Esophagus squamous epithelium (tissue), 5 donors: ENCODE measurements at places on chromosomes 12 and 14.
A peak's percentile ranks its signal among the peaks of the same experiment; 100 is the strongest.

GRCh38 chr14:74608959-74609611 is 3.0 kb downstream of the LTBP2 start:
- DNase-seq: peak; percentile 42

DNA sequence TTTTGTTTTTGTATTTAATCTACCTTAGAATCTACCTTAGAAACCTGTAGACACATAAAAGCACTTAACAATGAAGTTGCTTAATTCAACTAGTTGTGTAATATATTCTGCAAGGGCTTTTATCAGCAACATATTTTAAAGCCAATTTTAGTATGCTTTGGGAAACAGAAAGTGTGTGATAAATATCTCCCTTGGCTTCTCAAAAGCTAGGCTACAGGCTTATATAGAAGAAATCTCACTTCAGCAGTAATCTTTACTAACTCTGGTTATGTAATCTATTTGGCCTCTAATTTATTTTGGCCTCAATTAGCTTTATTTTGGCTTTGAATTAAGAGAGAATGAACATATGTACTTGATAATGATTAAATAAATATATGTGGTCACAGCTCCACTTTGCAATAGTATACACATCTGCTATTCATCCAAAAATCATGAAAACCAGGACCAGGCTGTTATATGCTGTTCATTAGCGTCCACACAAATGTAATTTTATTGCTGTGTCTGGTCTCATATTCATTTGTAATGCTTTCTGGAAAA is 37.2 kb downstream of the LRP6 start:
- no peak for DNase-seq

DNA sequence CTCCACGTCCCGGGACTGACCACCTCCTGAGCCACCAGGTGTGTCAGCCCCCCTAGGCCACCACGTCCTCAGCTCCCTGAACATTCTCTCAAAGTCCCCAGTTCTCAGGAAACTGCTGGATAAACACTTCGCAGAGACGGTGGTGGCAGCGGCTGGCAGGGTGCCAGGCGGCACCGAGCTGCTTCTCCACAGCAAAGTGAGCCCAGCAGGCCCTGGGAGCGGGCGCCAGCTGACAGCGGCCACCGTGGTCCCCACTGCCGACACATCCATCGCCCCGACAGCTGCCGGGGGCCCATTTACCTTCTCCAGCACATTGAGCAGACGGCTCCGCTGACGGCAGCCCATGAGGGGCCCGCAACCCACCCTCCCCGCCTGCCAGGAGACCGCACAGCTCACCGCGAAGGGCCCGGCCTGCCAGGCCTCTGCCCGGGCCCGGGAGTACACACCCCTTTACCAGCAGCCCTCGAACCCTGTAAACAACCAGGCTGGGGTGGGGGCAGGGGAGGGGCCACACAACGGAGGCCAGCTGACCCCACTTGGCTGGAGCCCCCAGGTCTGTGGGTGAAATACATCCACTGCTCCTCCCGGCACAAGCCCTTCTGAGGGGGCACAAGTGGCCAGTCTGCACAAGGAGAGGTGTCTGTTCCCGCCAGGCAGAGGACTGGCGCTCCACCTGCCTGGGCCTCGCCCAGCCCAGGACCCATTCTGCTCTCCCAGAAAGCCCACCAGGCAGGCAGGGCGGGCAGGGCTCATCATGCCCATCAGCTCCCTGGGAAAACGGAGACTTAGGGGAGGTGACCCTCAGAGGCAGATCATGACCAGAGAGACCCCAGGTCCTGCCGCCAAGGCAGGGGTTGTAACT is 10.5 kb downstream of the AKT1 start:
- DNase-seq: no peak

DNA sequence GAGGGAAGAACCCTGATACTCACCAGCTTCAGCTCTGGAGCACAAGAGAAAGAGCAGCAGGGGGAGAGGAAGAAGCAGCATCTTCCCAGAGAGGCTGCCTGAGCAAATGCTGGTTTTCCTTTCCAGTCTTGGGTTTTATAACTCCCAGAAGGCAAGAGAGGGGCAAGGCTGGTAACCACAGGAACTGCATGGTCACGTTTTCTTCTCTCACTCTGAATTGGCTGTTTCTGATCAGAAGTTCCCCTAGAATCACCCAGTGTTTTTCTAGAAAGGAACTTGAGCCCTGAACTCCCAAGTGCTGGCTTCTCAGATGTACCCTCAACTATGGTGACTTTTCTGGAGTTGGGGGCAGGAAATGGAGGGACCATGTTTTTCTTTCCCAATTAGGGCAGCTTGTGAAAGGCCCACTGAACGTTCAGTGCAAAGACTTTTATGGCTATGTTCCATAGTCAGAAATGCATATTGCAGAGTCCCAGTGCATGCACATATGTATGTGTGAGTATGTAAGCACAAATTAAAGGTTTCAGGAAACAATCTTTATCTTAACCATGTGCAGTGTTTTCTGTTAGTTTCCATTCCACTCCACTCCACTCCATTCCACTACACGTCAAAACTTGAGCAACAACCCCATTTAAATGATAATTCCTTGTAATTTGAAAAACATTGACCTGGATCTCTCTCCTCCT is at the start of gene CMA1:
CMA1 (minus strand) TSS at position 111 of the 686 bp plus-strand sequence; CDS start at position 81, 30 bp downstream.
- DNase-seq: no peak

GRCh38 chr14:89720741-89721729 is 233.5 kb downstream of the EFCAB11 start:
- no peak for DNase-seq

DNA sequence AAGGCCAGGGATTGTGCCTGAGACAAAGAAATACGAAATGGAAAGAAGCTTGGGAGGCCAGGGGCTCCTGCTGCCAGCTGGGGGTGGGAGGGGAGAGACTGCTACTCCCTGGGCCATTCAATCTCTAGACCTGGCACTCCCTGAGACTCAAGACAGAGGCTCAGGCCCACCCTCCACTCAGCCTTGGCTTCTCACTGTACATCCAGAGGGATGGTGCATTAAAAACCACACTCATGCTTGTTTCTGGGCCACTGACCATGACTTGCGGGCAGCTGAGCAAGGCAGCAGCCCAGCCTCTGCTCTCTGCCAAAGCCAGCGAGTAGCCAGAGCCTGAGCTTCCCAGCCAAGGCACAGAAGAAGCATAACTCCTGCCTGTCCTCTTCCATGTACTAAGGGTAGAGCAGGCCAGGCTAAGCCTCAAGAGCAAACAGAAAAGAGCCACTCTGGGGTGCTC is 41.5 kb downstream of the PITPNM2 start:
- no peak for DNase-seq

DNA sequence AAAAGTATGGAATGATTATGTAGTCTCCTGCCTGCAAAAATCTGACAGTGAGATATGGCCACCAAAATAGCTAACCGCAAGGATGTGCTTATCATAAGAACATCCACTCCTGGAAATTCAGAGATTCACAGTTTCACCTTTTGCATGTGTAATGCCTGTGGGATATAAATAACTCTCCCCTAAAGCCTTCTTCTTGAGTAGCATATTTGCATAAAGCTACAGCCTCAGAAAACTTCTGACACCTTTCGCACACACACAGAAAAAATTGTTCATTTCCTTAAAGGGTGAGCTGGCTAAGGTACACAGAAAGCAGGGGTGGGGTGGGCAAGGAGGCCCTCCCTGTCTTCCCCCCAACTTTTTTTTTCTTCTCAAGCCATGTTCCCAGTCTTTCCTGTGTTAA is 3.1 kb upstream of the IGF1 start:
- DNase-seq: no peak

DNA sequence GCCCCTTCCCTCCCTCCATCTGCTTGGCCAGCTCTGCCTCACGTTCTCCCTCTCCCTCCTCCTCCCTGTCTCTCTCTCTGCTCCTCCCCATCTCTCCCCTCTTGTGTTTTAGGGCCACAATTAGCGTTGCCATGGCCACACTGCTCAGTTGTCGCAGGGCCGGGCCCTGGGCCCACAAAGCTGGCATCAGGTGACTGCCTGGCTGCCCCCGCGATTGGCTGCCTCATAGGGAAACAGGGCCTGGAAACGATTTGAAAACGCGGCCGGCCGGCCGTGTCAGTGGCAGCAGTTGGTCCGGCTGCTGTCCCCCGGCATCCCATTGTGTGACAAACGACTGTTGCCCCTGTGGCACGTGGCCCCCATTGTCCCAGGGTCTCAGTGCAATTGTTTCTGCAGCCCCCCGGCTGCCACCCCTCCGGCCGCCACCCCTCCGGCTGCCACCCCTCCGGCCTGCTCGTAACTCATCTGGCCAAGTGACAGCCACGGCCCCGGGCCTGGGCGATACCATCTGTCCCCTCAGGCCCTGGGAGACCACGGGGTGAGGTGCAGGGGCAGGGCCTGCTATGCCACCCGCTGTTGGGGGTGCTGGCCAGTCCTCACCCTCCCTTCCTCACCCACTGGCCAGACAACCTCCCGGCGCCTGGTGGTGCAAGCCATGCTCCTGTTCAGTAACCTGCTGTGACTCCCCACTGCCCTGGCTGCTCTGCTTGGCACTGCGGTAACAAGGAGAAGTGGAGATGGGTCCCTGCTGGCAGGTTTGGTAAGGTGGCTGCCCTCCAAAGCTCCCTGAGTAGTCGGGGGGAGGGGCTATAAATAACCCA is 17.4 kb downstream of the FOXN4 start:
- DNase-seq: no peak

DNA sequence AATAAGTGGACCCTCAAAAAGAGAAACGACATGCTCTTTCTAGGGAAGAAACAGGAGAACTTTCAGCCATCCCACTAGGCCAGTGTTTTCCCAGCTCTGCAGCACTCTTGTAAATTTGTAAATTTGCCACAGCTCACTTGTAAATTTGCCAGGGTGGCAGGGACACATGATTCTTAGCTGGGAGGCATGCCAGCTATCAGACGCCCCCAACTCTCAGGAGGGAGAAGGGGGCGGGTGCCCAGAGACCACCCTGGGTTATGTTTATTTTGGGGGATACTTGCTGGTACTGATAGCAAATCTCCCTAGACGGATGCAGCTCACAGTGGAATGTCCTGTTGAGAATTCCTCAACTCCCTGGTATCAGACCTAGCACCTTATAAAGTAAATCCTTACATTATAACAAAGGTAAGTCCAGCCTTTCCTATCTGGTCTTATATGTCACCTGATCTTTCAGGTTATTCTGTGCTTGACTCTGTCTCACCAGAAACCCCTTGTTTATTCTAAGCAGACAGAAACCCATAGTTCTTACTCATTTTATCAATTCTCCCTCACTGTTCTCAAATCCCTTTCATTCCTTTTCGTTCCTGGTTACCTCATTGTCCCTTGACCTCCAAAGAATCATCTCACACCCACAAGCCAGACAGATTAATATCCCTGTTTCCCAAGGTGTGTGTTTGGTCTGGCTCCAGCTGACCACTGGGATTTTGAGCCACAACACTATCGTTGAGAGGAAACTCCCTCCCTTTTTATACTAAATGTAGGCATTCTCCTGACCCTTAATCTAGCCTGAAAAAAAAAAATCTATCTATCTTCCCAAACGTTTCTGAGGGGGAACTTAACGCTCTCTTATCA is 69.3 kb upstream of the HMGA2 start:
- DNase-seq: no peak

DNA sequence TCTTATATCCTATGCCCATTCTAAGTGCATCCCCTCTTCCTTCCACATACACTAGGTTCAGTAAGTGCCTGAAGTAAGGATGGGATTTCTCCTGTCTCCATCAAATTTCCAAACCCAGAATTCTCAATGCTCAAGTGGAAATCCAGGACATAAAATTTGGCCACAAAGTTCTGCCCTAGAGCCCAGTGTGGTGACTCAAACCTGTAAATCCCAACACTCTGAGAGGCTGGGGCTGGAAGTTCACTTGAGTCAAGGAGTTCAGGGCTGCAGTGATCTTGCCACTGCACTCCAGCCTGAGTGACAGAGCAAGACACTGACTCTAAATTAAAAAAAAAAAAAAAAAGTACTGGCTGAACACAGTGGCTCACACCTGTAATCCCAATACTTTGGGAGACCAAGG is 4.5 kb upstream of the ARF3 start:
- no peak for DNase-seq

GRCh38 chr12:3480764-3481163 is 10.2 kb upstream of the PRMT8 start:
- DNase-seq: no peak

DNA sequence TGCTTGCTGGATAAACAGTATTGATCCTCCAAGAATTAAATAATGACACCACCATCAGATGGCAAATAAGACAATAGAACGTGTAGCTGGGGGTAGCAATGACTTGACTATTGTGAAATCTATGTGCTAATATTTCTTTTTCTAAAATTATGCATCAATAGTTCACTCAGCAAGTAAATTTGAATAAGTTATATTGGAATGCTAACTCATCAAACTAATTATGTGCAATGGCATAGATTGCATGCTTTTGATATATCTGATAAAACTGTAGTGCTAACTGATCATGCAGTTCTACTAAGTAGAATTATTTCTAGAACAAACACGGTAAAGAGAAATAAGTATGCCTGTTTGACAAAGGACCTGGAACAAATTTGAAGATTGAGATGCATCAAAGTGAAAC is 474.4 kb downstream of the NOVA1 start:
- DNase-seq: no peak

- no peak for DNase-seq
Measured at GRCh38 chr12:131829791-131830334, 1.7 kb downstream of the MMP17 start.

- DNase-seq: no peak
Measured at GRCh38 chr12:123961585-123962345, 10.9 kb downstream of the CCDC92 start.

GRCh38 chr12:42234970-42235369 is 3.1 kb downstream of the YAF2 start:
- no peak for DNase-seq

- DNase-seq: no peak
Measured at GRCh38 chr12:76515271-76515670, 44.3 kb downstream of the OSBPL8 start.

DNA sequence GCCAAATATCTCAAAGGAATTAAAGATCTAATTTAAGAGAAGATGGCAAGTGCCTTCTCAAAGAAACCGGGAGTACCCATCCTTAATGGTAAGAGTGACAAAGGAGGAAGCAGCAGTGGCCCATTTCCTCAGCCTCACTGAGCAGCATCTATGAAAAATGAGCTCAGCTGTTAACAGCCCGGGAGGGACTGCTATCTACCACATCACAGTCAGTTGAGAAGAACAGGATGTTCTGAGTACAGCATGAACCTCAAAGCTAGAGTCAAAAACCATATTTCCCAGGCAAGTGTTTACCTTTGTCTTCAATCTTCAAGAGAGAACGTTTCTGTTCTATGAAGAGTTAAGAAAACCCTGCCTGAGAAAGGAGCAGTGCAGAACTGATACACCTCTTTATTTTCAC is 115.0 kb downstream of the BTG1 start:
- DNase-seq: no peak

DNA sequence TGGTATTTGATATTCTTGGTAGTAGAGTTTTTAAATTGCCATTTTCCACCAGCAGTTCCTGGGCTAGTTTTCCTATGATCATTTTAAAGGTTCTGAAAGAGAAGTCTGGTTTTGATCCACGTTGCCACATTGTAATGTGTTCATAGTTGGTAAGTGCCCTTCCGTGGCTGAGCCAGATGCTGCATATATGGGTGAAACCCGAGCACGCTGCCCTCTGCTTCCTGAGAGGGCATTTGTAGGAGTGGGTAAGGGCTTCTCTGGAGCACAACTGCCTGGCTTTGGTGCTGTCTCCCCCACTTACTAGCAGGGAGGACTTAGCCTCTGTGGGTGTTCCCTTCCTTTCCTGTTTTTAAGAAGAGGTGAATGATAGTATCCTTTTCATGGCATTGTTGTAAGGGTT is 7.1 kb downstream of the SNRNP35 start:
- no peak for DNase-seq
